Endothelial cell of umbilical vein (primary cell): ENCODE measurements at places on chromosomes 5 and 9. TPM values are rescaled to one million over a fixed set of nuclear protein-coding genes. Genes with fewer than 3 reads are reported as not detected.
A peak's percentile ranks its signal among the peaks of the same experiment; 100 is the strongest.

- H3K36me3 ChIP-seq: no peaks in the 10 kb centered on the region
- H3K4me3 ChIP-seq: no peak overlapping the region
- peak overlapping the region; percentile 85 for H3K27ac ChIP-seq
- H3K27me3 ChIP-seq: no peaks in the 10 kb centered on the region
Measured at GRCh38 chr9:69899491-69899890, 78.9 kb downstream of the CFAP95 start.

C5orf46 gene
- not detected in 2 replicates for total RNA-seq

DRD1 gene
- not detected in 2 replicates for total RNA-seq

DNA sequence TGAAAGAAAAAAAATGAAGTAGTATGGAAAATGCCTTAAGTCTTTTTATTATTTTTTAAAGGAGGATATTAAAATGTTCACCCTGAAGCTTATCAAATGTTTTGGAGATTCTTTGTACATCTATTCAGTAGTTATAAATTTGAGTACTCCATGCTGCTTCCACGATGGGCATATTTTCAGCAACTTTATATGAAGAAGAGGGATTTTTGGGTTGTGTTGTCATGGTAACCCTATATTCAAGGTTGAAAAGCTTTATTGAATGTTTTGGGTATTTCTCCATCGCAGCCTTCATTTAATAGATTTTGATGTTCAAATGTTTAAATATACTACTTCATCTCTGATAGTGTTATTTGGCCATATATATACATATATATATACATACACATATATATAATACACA lies 557.5 kb downstream of the CAAP1 start:
- no peaks in the 10 kb centered on the region for H3K27me3 ChIP-seq
- no peaks in the 10 kb centered on the region for H3K36me3 ChIP-seq
- H3K4me3 ChIP-seq: no peak overlapping the region
- no peaks in the 10 kb centered on the region for H3K4me1 ChIP-seq

TAF11L10 gene
- total RNA-seq: not detected in 2 replicates

DNA sequence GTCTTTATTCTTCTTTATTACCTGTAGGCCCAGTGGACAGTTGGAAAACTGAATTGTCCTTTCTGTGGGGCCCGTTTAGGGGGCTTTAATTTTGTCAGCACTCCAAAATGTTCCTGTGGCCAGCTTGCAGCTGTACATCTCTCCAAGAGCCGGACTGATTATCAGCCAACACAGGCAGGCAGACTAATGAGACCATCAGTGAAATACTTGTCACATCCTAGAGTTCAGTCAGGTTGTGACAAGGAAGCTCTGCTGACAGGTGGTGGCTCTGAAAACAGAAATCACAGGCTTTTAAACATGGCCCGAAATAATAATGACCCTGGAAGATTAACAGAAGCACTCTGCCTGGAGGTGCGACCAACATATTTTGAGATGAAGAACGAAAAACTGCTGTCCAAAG lies 47.9 kb downstream of the RNF180 start:
- H3K27ac ChIP-seq: no peak overlapping the region
- H3K36me3 ChIP-seq: no peaks in the 10 kb centered on the region
- no peak for DNase-seq

GRCh38 chr5:151550146-151550545 lies 41.0 kb downstream of the FAT2 start:
- no peaks in the 10 kb centered on the region for H3K36me3 ChIP-seq
- no peaks in the 10 kb centered on the region for H3K27me3 ChIP-seq
- no peaks in the 10 kb centered on the region for H3K4me1 ChIP-seq

EDIL3 gene
- total RNA-seq: 28.8 and 41.2 TPM in 2 replicates

DNA sequence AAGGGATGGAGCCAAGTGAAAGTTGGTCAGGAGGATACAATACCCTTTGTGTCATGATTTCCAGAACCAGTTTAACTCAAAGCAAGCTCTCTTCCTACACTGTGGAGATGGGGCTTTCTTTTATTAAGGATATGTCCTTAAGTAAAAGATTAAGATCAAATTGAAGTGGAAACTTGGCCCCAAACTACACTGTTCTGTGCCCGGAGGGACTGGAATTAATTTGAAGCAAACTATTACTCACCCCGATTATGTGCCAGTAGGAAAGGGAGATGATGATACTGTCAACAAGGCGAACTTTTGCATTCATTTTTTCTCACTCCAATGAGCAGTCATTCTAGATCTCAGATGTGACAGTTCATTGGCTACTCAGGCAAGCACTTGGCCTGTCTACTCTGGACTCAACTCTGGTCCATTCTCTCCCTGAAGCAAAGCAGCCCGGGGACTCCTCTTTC lies 186.7 kb downstream of the NTRK2 start:
- DNase-seq: no peak
- peaks cover 16% of the 10 kb centered on the region for H3K4me1 ChIP-seq
- no peak overlapping the region for H3K4me3 ChIP-seq
- H3K36me3 ChIP-seq: no peaks in the 10 kb centered on the region
- no peak overlapping the region for H3K27ac ChIP-seq
- no peaks in the 10 kb centered on the region for H3K27me3 ChIP-seq

DNA sequence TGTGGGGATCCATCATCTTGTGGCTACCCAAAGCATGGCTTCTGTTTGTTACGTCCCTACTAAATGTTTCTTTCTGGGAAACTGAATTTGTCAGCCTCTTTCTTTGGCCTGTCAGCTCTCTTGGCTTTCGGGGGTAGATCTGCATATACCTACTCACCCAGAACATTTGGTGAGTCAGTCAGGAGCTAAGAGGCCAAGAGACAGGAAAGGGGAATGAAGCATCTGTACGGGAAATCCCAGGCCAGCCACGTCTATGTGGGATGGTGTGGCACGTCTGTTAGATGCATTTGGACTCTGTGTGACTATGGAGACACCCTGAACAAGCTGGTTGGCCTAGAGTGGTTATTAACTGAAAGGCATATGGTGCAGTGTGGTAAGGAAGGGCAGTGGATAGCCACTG lies 58.1 kb downstream of the CDO1 start:
- H3K4me1 ChIP-seq: no peaks in the 10 kb centered on the region
- H3K27ac ChIP-seq: no peak overlapping the region
- no peak overlapping the region for H3K4me3 ChIP-seq
- no peaks in the 10 kb centered on the region for H3K36me3 ChIP-seq
- no peaks in the 10 kb centered on the region for H3K27me3 ChIP-seq
- no peak for DNase-seq

ZMAT2 gene
- total RNA-seq: 49.0 and 49.4 TPM in 2 replicates

DNA sequence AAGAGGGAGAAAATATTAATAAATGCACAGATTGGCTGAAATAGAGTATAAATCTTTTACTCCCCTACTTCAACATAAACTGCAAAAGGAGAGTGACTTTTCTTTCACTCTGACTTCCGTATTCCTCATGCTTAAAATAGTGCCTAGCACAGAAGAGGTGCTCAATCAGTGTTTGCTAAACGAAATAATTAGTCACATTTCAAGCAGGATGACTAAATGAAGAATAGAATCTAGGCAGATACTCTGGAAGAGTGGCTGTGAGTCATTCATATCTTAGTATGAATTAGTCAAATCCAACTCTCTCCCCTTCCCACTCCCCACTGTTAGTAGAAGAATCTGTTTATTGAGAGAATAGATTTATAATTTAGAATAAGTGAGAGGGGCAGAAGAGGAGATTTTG lies 4.8 kb downstream of the CD274 start:
- peak overlapping the region; percentile 81 for H3K27ac ChIP-seq
- H3K4me3 ChIP-seq: no peak overlapping the region
- peak; percentile 70 for DNase-seq

PPP3R2 gene
- not detected in 2 replicates for total RNA-seq

DNA sequence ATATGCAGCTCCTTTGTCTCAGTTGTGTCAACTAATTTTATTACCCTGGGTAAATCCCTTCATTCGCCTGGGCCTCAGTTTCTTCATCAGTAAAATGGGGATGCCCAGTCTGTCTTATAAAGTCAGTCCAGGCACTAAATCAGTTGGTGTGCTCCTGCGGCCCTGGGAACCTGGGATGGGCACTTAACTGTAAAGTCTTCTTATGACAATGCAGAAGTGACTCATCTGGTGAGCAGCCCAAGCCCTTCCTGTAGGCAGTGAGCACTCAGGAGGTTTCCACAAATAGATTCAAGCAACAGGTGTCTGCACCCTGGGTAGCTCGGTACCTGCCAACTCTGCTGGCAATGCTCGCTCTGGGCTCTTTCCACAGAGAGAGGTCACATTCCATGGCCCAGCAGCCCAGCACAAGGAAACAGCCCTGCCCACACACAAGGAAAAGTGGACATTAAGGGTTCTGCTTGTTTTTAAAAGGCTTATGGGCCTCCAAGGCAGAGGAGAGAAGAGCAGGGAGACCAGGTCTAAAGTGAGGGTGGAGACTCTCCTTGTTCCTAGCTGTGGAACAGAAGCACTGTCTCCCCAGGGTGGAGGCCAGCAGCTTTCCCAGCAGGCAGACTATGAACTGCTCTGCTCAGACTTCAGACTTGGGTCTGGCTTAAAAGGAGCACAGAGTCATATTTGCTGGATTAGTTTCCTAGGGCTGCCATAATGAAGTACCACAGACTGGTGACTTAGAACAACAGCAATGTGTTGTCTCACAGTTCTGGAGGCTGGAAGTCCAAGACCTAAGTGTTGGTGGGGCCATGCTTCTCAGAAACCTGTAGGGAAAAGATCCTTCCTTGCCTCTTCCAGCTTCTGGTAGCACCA lies 89.7 kb upstream of the ADRA1B start:
- no peak overlapping the region for H3K4me3 ChIP-seq
- H3K27me3 ChIP-seq: no peaks in the 10 kb centered on the region
- no peak overlapping the region for H3K27ac ChIP-seq
- DNase-seq: no peak

DNA sequence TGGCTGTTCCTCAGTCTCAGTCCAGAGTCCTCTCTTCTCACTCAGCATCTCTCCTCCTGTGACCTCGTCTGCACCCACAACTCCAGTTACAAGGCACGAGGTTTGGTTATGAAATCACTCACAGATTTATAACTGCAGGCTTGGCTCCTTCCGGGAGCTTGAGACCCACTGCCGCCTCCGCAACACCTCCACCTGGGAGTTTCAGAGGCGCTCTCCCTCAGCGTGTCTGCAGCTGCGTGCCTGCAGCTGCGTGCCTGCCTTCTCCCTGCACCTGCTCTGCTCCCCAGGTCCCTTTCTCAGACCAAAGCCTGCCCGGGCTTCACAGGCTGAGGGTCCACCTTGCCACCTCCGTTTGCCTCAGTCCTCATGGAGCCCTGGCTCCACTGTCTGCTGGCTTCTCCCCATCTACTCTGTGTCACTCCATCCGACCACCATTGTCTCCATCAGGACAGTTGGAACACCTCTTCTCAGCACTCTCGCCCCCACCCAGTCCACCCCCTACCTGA lies 51.5 kb downstream of the HRH2 start:
- no peaks in the 10 kb centered on the region for H3K36me3 ChIP-seq
- no peak overlapping the region for H3K4me3 ChIP-seq
- H3K4me1 ChIP-seq: no peaks in the 10 kb centered on the region
- DNase-seq: no peak

DNA sequence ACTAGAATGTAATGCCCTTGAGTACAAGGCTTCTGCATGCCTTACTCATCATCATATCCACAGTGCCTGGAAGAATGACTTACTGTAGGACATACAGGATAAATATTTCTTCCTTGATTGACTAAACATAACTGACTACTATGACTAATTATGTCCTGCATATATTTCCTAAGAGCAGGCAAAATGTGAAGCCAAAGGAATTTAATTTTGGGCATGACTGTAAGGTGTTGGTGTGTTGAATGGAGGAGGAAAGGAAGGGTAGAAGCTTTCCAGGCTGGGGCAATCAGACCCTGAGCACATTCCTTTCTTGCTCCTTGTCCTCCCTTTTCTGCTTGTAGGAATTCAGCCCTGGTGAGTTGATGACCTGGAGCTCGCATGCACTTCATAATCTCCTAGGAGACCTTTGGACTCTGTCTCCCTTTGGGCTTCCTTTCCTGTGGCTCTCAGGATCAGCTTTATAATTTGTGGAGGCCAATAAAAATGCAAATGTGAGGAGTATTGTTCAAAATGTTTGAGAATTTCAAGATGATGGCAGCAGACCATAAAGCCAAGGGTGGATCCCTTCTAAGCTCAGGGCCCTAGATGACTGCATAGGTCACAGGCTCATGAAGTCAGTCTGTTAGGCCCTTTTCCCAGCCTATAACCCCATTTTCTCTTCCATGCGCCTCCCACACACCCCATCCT lies 174.0 kb downstream of the HMHB1 start:
- peaks cover 24% of the 10 kb centered on the region for H3K4me1 ChIP-seq
- no peak overlapping the region for H3K4me3 ChIP-seq
- no peaks in the 10 kb centered on the region for H3K27me3 ChIP-seq

C9orf153 gene
- 0.66 TPM in 1 of 2 replicates, not detected in the other for total RNA-seq

DNA sequence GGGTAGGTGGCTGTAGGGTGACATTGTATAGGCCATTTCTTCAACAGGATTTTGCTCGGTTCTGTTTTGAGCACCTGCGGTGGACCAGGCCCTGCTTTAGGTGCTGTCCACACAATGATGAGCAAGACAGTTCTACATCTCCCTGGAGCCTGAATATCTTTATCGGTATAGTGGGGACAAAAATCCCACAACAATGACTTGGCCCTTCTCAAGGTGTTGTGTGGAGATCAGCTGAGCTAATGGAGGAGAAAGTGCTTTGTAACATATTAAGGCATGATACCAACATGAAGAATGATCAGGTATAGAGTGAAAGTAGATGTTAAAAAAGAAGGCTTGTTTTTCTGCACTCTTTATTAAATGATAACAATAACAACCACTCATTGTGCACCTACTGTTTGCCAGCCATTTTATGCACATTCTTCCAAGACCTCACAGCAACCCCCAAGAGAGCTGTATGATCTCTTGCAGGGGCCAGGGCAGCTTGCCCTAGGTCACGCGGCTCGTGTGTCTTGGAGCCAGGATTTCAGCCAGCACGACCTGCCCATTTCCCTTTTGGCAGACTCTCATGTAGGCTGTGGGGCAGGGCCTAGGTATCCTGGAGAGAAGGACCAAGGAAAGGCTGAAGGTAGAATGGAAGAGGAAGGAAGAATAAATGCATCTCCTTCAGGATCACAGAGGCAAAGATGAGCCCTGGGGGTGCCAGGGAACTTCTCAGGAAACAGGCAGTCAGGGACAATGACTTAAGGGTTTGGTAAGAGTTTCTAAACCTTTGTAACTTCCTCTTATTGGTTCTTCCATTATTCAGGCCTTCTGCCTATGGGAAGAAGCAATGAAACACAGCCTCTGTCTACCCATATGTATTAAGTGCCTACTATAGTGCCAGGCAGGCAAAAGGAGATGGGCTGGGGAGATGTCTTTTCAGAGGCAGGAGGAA lies 50.0 kb upstream of the PPARGC1B start:
- H3K4me3 ChIP-seq: no peak overlapping the region
- H3K27me3 ChIP-seq: peaks cover 33% of the 10 kb centered on the region
- no peak overlapping the region for H3K27ac ChIP-seq
- DNase-seq: no peak
- no peaks in the 10 kb centered on the region for H3K4me1 ChIP-seq

DNA sequence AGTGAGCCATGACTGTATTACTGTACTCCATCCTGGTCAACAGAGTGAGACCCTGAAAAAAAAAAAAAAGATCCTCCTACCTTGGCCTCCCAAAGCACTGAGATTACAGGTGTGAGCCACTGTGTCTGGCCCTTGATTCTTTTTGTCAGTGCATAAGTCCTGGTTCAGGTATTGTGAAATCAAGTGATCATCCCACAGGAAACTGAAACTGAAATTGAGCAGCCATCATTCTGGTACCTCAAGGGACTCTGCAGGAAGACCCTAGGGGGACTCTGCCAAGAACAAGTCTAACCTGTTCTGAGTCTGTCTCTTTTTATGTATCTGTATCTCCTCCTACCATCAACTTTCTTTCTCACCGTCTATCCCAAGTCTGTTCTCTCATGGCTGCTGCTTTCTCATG lies 1.9 kb upstream of the DCAF10 start:
- no peaks in the 10 kb centered on the region for H3K36me3 ChIP-seq
- no peak for DNase-seq

GRCh38 chr5:172871982-172872381 lies 37.9 kb downstream of the ERGIC1 start:
- no peaks in the 10 kb centered on the region for H3K36me3 ChIP-seq
- H3K4me1 ChIP-seq: peaks cover 71% of the 10 kb centered on the region
- DNase-seq: peak; percentile 54
- no peak overlapping the region for H3K4me3 ChIP-seq
